NCI-H2081 (cell line): ENCODE measurements at places on chromosomes 1 and 21.

GRCh38 chr1:61215676-61216289 is 133.4 kb downstream of the NFIA start:
- DNase-seq: no peak

DNA sequence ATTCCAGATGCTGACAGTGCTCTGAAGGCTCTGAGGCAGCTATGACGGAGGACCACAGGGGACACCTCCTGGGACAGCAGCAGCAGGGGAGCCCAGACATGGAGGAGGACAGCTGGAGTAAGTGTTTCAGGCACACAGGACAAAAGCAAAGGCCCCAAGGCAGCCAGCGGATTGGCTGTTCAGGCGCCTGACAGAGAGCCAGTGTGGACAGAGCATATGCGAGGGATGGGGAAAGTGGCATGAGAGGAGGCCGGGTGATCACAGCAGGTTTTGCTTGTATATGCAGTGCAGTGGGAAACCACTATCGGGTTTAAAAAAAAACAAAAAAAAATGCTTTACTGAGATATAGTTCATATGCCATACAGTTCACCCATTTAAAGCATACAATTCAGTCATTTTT is 19.1 kb downstream of the CHRNB2 start:
- DNase-seq: no peak

DNA sequence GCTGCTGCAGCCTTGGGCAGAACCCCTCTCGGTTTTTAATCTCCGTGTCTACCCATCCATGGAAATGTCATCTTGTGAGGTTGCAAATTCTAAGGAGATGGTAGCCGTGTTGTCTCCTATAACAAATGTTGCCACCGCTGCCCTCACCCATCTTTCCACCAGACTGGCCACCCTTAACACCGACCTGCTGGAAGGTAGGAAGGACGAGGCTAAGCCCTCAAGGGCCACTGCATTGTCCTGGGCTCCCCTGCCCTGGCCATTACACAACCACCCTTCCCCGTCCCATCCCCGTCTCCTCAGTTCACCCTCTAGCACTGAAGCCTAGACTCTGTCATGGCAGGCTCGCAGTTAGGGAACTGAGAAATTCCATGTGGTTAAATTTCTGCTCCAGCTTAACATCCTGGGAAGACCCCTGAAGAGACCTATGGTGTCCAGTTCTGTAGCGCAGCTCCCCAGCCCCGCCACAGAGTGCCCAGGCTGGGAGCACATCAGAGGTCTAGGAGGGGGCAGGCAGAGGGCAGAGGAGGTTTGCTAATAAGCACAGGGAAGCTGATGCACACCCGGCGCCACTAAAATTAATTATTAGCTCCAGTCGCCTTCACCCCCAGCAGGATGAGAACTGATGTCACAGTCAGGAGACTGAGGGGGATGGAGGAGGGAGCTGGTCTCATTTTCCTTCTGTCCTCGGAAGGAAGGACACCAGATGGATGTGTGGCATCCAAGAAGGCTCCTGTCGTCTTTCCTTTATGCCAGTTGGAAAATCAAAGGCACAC is 38.3 kb downstream of the STUM start:
- DNase-seq: no peak

DNA sequence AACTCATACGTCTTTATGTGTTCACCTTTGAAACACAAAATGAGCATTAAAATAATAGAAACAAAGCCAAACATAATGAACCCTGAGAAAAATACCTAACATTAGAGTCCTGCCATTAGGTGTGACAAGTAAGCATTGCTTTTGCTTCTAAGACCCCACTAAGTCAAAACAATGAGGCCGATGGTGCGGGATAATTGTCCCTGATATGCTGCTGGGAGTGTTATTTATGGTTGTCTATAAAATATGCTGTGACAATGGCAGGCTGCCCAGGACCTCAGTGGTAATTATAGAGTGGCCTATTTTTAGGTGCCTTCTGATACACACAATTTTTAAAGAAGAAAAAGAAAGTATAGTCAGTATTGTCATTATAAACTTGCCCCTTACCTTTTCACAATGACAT is 1423.1 kb downstream of the AMY1C start:
- DNase-seq: peak; percentile 94

DNA sequence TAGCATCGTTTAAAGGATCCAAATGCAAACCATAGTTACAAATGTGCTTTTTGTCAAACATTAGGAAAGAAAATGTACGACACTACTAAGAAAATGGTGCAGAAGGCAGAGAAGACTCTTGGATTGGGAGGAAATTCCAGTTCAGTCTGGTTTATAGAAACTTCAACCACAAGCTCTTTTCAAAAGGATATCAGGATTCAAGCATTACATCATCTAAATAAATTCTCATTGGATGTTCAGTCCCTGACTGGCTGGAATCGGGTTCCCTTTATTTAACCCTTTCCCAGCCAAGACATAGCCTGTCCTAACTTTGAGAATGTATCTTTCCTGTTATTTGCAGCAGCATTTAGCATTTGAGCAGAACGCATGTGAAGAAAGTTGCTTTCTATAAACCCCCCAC is 184.6 kb downstream of the LMO4 start:
- no peak for DNase-seq

GRCh38 chr1:145992502-145992936 is 3.9 kb downstream of the TXNIP start:
- no peak for DNase-seq

- peak; percentile 47 for DNase-seq
Observed at GRCh38 chr1:208251911-208252835, 8.0 kb upstream of the PLXNA2 start.

- no peak for DNase-seq
Observed at GRCh38 chr1:43613075-43613942, 36.6 kb upstream of the KDM4A start.

GRCh38 chr1:240516069-240516468 is 95.9 kb downstream of the GREM2 start:
- no peak for DNase-seq

DNA sequence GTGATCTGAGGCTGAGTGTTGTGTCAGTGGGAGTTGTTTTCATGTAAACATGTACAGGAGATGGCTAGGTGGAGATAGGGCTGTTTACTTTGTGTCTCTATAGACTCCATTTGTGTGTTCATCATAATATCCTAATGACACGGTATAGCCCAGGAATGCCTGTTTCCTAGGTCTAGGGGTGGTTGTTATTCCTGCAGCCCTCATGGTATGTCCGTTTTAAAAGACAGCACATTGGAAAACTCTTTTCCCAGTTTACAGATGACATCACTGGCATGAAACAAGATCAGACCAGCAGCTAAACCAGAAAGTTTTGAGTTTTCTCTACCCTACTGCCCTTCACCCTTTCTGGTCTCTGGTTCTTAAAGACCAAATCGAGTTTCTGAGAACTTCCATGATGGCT is 227.3 kb upstream of the TMEM51 start:
- DNase-seq: no peak

- no peak for DNase-seq
Observed at GRCh38 chr1:231719485-231720183, 93.0 kb downstream of the DISC1 start.

DNA sequence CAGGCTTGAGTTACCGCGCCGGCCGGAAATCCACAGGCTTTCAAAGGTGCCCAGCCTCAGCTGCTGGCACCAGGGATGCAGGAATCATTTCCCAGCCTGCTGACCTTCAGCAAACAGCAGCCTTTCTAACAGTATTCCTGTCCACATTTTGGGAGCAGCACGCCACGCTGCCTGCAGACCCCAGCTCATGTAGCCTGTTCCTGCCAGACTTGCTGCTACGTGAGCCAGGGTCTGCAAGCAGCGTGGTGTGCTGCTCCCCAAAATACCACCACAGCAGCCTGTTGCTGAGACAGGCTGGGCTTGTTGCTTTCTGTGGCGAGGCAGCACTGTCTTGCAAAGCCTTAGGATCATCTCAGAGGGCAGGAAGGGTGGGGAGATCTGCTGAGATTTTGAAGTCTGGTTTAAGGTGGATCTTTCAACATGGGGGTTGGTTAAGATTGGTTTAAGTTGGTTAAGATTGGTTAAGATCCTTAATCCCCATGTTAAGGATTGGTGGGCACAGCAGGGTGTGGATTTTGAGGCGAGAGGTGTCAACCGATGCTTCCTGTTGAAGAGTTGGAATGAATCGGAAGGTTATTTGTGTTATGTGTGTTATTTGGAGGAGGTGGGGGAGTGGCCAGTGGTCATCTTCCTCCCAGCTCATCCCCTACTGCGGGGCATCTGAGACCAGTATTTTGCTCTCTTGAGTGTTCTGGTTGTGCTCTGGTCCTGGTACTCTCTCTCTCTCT is 12.9 kb downstream of the FAAH start:
- no peak for DNase-seq

DNA sequence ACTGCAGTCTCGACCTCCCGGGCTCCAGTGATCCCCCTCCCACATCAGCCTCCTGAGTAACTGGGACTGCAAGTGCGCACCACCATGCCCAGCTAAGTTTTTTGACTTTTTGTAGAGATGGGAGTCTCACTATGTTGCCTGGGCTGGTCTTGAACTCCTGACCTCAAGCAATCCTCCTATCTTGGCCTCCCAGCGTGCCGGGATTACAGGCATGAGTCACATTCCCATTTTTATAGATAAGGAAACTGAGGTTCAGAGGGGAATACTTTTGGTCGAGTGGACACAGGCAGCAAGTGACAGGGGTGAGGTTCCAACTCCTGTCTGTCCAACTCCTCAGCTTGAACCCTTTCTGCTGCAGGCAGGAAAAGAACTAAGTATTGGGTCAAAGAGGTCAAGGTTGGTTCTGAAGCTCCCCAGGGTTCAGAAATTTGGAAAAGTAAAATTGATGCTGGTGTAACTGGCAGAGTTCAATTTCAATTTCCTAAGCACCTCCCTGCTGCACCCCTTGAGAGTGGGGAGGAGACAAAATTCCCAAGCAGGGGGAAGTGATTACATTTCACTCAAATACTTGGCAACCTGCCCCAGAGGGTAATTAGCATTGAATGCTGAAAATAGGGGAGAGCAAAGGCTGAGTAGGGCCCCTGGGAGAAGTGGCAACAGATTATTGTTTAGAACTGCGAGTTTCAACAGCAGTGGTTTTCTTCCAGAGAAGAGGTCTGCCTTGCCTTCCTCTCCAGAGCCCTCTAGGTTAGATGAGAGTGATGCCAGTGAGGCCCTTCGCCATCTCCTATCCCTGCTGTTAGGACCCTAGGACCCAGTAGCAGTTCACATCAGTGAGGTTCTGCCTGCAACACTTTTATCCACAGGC is 17.5 kb upstream of the ALPL start:
- peak; percentile 65 for DNase-seq

- no peak for DNase-seq
Observed at GRCh38 chr1:67978890-67979516, 71.4 kb downstream of the DIRAS3 start.

DNA sequence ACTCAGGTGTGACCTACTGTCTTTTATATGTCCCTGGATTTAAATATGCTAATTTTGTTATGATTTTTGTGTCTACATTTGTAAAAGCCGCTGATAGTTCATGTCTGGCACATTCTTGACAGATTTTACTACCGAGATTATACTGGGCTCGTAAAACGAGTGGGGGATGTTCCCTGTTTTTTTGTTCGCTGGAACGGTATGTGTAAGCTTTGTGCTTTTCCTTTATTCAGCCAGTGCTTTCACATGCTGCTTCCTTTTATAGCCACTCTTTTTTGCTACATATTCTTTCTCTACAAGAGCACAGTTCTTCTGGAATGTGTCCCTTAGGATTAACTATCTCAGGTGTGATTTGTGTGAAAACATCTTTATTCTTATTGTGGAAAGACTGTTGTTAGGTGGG is 46.6 kb downstream of the ADARB1 start:
- no peak for DNase-seq

DNA sequence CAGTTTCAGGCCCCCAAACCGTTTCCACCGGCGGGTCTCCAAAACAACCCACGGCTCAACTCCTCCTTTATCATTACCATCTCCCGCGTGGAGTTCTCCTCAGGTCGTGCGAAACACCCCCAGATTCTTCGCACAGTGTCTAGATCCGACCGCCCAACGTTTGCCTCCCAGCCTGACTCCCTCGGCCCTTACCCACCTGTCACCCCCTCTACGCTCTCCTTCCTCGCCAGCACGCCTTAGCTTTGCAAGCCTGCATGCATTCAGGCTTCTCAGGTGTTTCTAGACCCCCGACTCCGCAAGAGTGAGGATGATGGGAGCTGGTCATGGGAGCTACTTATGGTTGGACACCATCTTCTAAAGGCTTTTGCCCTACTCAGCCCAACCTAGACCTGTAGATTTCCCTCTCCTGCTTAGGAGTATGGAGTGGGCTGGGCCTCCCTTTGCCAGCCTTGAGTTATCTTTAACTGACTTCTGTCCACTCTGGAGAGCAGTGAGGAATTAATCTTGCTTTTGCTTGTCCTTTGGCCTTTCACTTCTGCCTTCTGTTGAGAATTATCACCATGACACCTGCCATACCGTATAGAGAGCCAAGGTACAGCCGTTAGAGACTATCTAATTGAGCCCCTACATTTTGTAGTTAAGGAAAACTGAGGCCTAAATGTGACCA is 865 bp downstream of the ATP5IF1 start:
- DNase-seq: no peak

DNA sequence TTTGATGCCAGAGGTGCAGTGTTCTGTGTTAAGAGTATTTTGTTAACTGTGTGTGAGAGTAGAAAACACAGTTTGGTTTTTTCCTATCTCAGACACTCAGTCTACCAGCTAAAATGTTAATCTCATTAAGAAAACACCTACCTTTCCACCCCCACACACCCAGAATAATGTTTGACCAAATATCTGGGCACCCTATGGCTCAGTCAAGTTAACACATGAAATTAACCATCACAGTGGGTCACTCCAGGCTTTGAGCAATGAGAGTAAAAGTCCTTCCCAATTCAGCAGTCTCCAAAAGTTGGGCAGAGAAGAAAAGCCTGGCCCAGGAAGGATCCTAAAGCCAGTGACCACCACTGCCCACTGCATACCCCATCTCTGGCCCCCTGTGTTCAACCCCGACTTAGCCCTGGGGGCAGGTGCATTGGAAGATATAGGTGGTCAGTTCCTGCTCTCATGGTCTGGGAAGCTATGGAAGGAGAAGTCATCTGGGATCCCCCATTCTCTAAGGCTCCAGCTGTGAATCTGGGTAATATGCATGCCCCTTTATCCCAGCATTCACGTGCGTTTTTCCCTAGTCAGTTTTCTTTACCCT is 50.2 kb upstream of the CSF3R start:
- no peak for DNase-seq

DNA sequence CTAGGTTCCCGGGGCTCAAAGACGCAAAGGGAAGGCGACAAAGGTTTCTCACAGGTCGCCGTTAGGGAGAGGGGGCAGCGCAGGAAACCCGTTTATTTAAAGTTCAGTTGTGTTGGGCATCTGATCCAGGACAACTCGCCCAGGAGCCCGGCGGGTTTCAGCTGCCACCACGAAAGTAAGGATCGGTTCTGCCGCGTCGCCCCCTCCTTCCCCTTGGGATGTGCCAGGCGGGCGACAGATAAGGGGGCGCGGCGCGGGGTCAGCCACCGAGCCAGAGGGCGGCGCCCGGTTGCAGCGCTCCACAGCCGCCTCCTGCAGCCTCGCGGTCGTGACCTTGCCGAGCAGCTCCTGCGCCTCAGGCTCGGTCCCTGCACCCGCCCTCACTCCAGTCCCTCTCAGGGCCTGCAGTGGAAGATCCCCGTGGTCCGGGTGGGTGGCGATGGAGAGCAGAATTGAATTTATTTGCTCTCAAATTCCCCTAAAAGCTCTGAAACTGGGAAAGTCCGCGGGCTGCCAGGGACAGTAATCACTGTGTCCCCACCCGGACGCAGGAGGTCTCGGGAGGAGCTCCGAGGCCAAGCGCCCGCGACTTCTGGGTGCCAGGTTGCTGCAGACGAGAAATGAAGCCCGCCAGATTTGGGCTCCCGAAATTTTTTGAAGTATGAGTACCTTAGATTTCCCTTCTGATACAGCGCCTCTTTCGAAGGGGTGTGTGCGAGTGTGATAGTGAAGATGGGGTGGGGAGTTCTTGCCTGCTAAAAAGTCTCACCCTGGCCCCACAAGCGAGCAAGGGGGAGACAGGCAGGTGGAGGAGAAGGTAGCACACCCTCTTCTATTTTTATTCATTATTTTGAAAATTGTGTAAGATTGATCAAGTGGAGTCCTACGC is 28.4 kb upstream of the NFIA start:
- no peak for DNase-seq
